ENCODE measurements at places on chromosomes 11 and 22.
A peak's percentile ranks its signal among the peaks of the same experiment; 100 is the strongest.

GRCh38 chr11:63537293-63538101, 889 bp downstream of the PLAAT4 start:
- peak; percentile 94 for DNase-seq

- no peak for DNase-seq
These were observed 16.5 kb upstream of the FXYD2 start for GRCh38 chr11:117840881-117841550.

DNA sequence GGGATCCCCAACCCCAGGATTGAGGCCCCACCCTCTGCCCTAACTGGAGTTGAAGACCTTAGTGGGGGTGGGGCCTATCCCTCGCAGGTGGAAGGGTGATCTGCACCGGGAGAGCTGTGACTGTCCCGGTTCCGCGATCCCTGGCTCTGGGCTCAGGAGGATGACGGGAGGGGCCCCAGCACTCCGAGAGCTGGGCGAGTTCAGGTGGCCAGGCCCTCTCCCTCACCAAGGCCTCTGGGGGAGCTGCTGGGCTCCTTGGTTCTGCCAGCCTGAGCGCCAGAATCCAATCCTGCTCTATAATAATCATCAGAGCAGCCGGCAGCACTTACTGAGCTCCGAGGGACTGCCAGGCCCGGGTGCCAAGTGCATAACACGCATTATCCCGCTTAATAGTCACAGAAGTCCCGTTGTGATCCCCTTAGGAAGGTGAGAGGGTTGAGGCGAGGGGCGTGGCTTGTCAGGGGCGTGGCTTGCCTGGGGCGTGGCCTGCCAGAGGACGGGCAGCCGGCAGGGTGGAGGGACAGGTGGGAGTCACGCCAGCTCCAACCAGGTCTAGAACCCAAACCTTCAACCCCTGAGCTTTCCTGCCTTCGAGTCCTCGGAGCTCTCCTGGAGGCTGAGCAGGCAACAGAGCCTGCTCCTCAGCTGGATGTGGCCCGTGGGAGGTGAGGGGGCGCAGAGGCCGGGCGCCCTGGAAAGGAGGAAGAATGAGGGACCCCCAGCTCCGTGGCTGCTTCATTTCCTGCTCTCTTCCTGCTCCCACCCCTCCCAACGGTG, 7.3 kb upstream of the SYT7 start:
- no peak for DNase-seq

DNA sequence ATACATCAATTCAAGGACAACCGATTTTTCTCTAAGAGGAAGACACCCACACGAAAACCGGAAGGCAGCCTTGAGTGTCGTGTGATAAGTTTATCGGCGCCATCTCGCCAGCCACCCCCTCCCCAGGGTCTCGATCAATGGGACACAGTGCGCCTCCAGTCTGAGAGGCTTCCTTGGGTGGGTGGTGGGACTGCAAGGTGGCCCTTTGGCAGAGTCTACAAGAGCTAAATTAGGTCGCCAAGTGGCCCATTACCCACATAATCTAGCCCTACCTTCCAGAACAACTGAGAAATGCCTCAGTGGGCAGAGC, 64.0 kb downstream of the CD6 start:
- no peak for DNase-seq

DNA sequence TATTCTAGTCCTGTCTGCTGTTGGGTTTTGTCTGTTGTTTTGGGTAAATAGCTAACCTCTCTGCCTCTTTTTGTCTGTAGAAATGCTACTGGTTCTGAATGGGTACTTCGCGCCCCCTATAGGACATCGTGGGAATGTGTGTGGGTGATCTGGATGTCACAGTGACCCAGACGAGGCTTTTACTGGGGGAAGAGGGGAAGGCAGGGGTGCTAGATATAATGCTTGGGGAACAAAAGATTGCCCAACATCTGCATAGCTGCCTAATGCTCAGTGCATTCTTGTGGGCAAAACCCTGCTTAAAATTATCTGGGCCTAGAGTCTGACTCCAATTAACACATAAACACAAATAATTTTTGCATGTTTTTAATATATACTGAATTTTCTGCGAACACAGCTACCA, 57.7 kb downstream of the BMAL1 start:
- peak; percentile 82 for DNase-seq

DNA sequence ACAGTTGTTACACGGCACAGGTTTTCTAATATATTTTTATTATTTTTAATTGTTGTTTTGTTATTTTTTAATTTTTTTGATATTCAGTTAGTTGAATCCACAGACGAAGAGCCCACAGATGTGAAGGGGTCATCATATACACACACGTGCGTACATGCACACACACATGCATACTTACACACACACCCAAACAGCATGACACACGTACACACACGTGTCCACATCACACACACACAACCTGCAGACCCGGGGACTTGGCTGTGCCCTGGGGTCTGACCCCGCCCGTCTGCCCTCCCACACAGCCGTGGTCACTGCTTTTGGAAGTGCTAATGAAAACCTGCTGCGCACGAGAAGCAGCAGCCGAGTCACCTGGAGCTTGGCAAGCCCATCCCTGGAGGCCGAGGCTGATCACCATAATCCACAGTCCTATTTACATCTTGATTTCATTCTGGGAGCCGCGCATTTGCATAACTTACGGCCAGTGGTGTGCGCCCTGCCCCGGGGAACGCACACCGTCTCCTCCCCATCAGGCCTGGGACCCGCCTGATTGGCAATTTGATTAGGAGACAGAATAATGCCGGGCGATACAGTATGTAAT, 110.3 kb downstream of the BRD1 start:
- no peak for DNase-seq

DNA sequence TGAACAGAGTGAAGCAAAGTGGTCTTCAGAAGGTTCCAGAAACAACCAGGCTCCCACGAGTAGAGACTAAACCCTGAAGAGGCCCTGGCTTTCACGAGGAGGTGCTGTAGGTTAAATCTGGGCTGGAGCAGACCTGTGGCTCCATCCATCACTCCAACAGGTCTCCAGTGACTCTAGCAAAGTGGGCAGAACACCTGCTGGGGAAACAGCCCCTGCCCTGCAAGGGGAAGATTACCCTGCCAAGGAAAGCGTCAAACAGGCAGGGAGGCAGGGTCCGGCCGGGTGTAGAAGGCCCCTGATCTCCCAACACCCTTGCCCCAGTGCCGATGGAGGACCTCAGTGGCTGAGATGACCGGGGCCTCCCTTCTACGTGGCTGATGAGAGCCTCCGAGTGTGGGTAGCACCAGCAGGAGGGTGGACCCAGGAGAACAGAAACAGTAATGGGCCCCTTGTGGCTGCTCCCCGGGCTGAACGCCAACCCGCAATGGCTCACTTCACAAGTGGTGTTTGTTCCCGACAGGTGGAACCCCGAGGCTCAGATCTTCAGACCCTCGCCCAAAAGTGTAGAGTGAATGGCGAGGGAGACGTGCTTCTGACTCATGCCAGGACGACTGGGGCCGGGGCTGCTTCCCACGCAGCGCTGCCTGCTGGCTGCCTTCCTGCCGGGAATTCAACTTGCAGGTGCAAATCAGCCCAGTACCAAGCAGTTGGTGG, 112.0 kb downstream of the SHANK2 start:
- DNase-seq = no peak

DNA sequence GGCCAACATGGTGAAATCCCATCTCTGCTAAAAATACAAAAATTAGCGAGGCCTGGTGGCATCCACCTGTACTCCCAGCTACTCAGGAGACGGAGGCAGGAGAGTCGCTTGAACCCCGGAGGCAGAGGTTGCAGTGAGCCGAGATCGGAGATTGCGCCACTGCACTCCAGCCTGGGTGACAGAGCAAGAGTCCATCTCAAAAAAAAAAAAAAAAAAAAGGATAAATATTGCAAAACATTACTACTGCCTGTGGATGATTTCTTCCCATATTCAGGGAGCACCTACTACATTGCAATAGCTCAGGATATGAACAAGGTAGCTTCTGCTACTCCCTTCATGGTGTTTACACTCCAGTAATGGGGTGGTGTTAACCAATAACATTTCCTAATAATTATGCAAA, 980.6 kb downstream of the NTM start:
- no peak for DNase-seq

- DNase-seq = no peak
These were observed 35.3 kb downstream of the GNB1L start for GRCh38 chr22:19819208-19819910.

DNA sequence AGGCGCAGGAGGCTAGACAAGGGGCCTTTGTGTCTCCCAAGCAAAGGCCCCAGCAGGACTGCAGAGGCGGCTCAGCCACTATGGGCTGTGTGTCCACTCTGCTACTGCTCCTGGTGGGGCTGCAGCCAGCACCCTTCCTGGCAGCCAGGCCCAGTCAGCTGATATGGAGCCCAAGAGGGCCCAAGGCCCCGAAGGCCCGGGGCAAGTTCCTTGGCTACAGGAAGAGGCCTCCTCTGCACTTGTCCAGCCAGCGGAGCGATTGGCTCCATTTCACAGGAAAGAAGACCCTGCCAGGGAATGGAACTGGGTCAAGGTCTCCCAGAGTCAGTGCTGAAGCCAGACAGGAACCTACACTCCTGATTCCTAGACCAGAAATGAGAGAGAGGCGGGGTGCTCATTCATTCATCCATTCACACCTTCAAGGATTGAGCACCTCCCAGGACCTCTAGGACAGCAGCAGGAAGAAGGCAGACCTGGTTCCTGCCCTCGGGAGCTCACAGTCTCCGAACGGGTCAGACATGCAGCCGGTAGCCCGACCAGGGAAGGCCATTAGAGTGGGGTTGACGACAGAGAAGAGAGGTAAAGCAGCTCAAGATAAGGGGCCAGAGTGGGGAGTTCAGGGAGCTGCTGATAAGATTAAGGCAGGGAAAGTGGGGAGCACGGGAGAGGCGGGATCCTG, 811 bp upstream of the P2RY2 start:
- no peak for DNase-seq

DNA sequence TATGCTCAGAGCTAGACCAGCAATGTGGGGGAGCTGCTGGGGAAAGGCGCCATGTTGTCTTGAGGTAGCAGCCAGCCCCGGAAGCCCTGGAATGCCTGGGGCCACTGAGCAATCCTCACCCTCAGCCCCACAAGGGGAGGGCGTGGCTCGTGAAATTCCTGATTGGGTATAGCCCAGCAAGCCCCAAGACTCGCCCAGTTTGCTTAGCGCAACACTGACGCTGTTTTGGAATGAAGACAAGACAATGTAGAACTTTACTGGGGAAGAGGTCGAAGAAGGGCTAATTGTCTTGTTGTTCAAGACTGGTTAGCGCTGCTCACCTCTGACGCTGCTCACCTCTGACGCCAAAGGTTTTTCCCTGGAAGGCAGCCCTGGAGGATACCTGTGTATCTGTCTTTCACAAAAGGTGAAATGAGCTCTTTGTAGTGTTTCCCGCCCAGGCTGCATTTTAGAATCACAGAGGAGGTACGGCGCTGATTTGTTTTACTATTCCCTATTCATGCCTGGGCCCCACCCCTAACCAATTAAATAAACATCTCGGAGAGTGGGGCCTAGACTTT, 47.6 kb downstream of the ST3GAL4 start:
- peak; percentile 22 for DNase-seq

GRCh38 chr11:95593111-95593510, 196.5 kb downstream of the FAM76B start:
- peak; percentile 80 for DNase-seq

DNA sequence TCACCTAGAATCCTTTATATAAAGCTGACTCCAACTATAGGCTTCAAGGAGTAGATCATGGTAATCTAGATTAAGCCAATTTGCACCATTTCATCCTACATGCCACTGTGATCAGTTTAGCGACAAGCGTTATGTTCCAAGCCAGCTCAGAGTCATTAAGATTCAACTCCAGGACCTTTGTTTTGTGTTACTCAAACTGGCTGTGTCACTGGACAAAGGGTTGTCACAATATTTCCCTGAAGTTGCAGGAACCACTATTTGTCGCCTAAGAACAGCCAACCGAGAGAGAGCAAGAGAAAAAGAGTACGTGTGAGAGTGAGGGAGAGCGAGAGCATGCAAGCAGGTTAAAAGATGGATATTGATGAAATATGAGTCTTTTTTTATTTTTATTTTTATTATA, 104.8 kb downstream of the USP35 start:
- DNase-seq = no peak

Measured in fibroblast of the aortic adventitia (primary cell).